CD4-positive, alpha-beta memory T cell (primary cell): ENCODE measurements at places on chromosomes 13 and 19. TPM values are rescaled to one million over a fixed set of nuclear protein-coding genes. Genes with fewer than 3 reads are reported as not detected.

DNA sequence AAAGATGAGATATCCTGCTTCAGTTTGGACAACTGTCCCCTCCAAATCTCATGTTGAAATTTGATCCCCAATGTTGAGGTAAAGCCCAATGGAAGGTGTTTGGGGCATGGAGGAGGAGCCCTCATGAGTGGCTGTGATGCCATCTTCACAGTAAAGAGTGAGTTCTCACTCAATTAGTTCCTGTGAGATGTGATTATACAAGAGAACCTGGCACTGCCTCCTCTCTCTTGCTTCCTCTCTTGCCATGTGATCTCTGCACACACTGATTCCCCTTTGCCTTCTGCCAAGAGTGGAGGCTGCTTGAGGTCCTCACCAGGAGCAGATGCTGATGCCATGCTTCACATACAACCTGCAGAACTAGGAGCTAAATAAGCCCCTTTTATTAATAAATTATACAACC, 86.9 kb downstream of the HSPH1 start:
- no peak for DNase-seq

GRCh38 chr19:53647792-53648191, 16.0 kb downstream of the DPRX start:
- no peak for DNase-seq

- DNase-seq = no peak
These were observed 78.0 kb downstream of the ATP11A start for GRCh38 chr13:112767506-112768471.

DNA sequence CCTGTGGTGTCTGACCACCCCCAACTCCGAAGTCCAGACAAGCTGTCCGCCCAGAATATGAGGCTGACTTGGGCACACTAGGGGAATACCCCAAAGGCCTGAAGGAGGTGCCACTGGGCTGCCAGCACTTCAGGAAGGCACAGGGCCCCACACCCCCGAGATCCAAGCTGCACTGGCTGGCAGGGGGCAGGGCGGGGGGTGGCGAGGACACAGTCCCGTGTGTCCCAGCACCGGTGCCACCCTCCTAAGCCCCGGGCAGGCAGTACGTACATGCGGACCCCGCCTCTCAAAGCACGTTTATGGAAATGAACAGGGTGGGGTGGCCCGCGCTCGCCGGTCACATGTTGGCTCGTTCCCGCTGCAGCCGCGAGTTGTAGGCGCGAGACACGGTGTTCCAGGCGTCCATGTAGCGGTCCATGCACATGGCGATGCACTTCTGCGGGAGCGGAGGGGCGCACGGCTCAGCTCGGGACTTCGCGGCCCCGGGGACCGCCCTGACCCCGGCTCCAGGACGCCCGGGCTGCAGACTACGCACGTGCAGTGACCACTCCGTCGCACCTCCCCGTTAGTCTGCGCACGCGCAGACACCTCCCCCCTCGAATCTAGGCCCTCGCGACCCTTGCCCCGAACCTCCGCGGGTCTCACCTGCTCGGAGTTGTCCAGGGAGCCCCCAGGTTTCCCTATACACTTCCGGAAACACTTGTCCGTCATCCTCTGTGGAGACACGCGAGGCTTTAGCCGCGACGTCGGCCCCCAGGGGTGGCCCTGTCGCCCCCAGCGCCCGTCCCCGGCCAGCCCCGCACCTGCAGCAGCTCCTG, 566 bp downstream of the TIMM13 start:
- peak; percentile 7 for DNase-seq

- no peak for DNase-seq
These were observed 26.9 kb downstream of the SCGB2B2 start for GRCh38 chr19:34649886-34650543.

The DPF1 gene
- total RNA-seq = not detected
